ENCODE measurements at places on chromosomes 12 and 14.

- DNase-seq = no peak
Measured at GRCh38 chr12:66354291-66354690, 52.0 kb downstream of the HELB start.

- peak; percentile 29 for DNase-seq
Measured at GRCh38 chr14:52363961-52364360, 49.8 kb downstream of the PTGER2 start.

DNA sequence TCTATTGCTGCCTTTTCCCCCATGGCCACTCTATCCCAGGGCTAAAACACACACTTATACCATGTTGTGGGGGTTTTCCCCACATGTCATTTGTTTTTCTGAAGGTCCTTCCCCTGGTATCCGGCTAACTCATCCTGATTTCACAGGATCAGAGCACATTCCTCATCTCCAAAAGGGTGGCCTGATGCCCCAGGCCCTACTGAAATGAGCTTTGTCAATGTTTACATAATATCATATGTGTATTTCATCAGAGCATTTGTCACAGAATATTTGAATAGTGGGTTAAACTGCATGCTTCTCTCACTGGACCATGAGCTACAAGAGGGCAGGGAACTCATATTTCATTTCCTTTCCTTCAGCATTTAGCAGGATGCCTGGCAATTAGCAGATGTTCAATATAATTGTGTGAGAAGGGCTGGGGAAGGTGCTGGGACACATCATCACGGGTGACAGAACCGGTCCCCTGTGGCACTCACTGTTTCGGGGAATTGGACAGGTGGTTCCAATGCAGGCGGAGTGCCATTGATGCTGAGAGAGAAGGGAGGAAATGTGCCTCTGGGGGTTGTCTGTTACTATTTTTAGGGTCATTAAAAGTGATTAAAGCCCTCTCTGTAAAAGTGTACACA is 26.8 kb downstream of the EMP1 start:
- no peak for DNase-seq

- no peak for DNase-seq
Measured at GRCh38 chr12:106178562-106178961, 39.8 kb upstream of the NUAK1 start.

DNA sequence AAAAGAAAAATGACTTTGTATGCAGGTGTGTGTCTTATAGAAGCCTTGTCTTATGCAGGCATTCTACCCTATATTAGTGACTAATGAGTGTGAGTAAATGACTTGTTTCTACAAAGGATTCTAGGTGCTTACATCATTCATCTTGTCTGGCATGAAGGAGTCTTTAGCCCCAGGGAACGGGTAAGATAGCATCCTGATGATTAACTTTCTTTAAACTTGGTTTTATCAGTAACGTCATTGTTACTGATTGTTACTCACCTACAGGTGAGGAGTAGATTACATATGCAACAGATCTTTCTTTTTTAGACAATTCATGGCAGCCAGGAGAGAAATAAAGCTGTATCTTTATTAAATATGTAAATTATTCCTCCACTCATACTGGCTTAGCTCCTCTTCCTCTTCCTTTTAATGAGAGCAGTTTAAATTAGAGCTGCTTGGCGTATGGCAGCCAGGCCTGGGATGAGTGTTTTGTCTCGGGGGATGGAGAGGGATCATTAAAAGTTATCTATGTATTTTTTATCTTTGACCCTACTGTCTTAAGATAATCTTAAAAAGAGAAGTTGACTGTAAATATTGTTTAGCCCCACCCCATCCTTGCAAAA is 57.2 kb upstream of the ATP2A2 start:
- DNase-seq = no peak

DNA sequence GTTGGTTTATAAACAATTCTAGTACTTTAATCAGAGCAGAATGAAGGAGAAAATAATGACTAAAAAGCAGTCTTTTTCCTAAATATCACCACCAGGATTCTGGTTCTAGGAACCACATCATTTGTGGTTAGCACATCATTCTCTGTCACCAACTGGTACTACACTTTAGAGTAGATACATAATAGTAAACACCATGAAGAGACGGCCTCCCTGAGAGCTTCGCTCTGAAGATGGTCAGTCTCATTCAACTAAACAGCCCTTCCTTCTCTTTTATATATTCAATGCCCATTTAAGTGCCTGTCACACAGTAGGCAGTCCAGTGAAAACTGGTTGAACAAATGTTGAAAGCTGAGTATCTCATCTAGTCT is 10.9 kb downstream of the SLC38A2 start:
- DNase-seq = no peak

DNA sequence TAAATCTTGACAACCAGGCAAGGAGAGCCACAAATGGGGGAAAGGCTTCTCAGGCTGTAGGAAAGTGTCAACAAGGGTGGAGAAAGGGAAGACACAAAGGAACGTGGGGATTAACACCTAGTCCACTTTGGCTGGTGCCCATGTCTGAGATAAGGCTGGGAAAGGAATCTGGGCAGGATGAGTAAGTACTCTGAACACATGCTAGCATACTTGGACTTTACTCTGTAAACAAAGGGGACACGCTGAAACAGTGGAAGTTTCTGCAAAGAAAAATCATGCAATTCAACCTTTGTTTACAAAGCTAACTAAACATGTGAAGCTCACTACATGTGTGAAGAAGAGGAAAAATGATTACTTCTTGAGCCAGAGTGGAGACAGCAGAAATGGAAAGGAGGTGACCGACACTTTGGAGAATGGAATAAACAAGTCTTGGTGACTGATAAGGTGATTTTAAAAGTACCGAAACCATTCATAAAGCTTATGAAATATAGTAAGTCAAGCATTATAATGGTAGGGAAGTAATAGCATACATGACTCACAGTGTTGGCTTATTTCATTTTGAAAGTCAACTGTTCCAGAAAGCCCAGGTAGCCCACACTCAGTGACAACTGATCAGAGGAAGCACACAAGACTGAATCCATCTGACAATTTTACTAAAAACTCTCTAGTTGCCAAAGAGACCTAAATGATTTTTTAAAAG is 13.2 kb downstream of the CPNE8 start:
- DNase-seq = no peak

- DNase-seq = no peak
Measured at GRCh38 chr14:54377501-54377900, 19.3 kb upstream of the CDKN3 start.

- no peak for DNase-seq
Measured at GRCh38 chr12:33314223-33314622, 125.4 kb downstream of the SYT10 start.

DNA sequence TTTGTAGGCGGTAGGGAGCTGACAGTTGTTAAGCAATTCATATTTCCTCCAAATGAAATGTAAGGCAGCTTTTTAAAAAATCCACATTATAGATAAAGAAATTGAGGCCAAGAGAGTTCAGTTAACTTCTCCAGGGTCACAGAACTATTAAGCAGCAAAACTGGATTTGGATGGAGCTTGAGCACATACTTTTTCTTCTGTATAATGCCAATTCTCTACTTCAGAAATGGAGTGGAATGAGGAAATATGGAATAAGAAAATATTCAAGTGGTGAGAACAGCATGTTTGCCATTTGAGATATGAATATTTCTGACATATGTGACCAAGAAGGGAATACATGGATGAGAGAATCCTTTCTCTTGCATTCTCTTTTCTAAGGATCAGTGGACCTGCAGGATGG is 233.1 kb downstream of the FOXG1 start:
- no peak for DNase-seq

DNA sequence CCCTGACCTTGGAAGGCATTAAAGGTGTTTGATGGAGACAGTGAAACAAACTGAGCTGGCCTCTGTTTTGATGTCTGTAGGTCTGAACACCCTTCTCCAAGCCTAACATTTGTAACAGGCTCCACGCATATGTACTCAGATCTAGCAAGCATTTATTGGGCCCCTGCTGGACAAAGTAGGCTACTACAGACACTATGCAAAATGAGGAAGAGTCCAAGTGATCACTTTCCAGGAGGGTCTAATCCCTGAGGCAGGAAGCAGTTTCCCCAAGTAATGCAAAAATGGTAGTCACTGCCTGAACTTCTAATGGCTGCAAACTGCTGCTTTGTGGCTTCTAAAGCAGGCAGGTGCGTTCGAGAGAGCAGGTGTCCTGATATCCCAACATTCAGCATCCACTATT is 405.8 kb downstream of the MED13L start:
- DNase-seq = no peak

DNA sequence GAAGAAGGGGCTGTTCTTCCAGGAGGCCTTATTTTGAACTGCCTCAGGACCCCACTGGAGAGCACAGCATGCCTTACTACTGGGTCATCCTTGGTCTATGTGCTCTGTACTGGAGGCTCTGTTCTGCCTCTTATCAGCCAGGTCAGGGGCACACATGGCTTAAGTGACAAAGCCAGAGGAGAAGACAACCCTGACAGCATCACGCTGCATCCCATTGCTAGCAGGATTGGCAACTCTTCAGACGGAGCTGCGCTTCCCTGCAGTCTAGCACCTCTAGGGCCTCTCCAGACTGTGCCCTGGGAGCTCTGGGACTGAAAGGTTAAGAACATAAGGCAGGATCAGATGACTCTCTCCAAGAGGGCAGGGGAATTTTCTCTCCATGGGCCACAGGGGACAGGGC is 17.3 kb upstream of the TIGAR start:
- no peak for DNase-seq

Measured in HL-60 (cell line).